ENCODE measurements at places on chromosomes 7 and 10.
A peak's percentile ranks its signal among the peaks of the same experiment; 100 is the strongest.

- no peak for DNase-seq
These were observed 387.1 kb downstream of the IPMK start for GRCh38 chr10:57880446-57881227.

- no peak for DNase-seq
These were observed 42.9 kb downstream of the USP6NL start for GRCh38 chr10:11568578-11568977.

GRCh38 chr10:5620223-5620721 is 46.1 kb downstream of the ASB13 start:
- no peak for DNase-seq

GRCh38 chr7:151306860-151307259 is 34.8 kb upstream of the NUB1 start:
- DNase-seq = no peak

DNA sequence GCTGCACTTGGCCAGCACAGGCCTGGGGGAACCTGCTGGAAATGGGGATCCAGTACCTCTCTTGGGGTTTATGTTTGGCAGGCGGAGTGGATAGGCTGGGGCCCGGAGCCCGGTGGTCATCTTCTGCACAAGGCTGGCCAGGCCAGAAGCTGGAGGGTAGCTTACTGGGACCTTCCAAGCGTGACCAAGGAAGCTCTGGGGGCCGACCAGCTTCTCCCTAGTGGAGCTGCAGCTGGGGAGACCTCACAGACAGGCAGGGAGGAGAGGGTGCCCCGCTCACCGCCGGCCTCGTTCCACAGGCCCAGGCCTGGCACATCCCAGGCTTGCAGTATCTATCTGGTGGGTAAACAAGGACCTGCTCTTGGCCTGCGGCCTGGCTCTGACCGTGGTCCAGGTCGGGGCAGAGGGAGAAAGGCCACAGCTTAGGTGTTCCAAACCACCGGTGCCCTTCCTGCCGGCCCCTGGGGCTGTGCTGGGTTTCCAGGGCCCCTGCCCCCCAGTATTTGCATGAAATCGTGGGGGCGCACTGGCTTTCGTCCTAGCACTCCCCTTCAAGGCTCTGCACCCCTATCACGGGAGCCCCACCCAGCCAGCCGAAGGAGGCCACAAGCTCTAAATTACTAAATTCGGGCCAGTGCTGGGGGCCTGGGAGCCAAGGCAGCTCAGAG is 1.5 kb upstream of the ELFN1 start:
- no peak for DNase-seq

DNA sequence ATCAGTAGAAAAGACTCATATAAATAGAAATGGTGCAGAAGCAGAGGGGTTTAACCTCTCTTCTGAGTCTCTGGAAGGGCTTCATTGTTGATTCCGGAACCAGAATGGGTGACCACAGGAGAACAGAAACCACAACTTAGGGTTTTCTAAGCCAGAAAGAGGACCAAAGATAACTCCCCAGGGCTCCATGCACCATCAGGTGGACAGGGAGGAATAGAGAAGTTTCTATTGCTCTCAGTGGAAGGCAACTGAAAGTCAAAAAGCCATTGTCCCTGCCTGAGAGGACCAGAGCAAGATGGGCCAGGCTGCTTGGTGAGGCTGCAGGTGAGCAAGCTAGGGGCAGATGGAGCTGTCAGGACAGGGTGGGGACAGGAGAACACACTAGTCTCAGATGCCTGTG is 14.6 kb upstream of the NPS start:
- DNase-seq = no peak

- DNase-seq = no peak
These were observed 185.4 kb downstream of the KMT2E start for GRCh38 chr7:105199386-105199785.

DNA sequence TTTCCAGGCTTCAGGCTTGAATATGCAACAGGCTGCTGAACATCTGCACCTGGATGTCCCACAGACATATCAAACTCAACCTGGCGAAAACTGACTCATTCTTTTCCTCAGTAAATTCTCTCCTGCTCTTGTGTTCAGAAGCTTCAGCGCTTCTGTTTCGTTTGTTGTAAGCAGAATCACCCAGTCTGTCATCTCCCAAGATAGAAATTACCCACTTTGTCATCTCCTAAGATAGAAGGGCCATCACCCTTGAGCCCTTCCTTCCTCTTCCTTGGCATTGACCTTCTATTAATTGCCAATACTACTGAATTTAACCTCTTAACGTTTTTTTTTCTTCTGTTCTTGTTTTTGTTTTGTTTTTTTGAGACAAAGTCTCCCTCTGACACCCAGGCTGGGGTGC is 59.7 kb downstream of the CPED1 start:
- DNase-seq = no peak

- no peak for DNase-seq
These were observed 22.7 kb downstream of the MKRN1 start for GRCh38 chr7:140456551-140457051.

GRCh38 chr10:31765541-31765940 is 163.1 kb downstream of the ARHGAP12 start:
- no peak for DNase-seq

- no peak for DNase-seq
These were observed 230.1 kb downstream of the TCERG1L start for GRCh38 chr10:131081376-131081775.

GRCh38 chr10:133183646-133184378 is 23.8 kb downstream of the KNDC1 start:
- no peak for DNase-seq

- DNase-seq = peak; percentile 52
These were observed 51.2 kb downstream of the KIF5B start for GRCh38 chr10:32005050-32005449.

DNA sequence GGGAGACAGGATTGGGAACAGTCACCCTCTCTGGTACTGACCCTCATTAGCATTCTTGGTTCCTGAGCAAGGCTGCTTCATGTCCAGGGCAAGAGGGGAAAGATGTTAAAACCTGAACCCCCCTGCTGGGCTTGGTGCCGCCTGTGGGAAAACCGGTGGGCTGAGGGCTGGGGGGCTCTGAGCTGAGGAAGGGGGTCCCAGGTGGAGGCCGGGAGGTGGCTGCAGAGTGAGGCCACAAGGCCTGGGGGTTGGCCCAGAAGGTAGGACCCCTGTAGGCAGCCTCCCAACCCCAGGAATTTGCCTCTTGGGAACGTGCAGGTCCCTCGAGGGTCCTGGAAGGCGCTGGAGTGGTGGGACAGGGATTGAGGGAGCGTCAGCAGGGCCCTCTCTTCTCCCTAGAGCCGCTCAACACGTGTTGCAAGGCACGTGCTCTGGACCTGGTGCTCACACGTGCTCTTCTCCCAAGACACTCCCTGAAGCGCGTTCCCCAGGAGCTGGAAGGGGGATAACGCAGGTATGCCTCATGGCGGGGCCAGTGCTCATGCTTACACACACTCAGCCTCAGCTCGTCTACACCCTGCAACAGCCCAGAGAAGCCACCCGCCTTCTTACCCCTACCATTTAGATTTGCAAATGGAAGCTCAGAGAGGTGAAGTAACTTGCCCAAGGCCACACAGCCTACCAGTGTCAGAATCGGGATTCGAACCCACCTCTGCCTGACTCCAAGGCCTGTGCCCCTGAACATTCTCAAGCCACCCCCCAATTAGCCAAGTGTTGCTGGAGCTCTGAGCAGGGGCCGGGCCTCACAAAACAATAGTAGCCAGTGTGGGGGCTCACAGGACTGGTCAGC is 64.4 kb downstream of the LHPP start:
- no peak for DNase-seq

DNA sequence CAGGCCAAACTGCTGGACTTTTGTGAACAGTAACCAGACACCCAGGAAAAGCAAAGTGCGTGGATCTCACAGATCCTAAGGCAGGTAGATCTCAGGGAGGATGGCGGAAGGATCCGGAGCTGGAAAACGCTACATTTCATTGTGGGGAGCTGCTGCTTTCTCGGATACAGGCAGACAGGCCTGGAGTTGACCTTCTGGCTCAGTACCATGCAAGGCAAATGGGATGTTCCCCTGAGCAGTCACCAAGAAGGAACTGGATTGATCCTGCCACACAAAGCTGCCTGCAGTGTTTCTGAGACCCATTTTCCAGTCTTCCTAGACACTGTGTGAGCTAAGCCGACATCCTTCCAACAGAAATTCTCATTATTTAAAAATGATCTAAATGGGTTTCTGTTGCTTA is 65.5 kb downstream of the ZRANB1 start:
- DNase-seq = no peak

- no peak for DNase-seq
These were observed 203.3 kb downstream of the ELFN1 start for GRCh38 chr7:1873421-1873820.

GRCh38 chr10:107232013-107232412 is 67.5 kb upstream of the SORCS1 start:
- DNase-seq = no peak

- DNase-seq = no peak
These were observed 157.2 kb downstream of the ARHGAP12 start for GRCh38 chr10:31771331-31771831.

DNA sequence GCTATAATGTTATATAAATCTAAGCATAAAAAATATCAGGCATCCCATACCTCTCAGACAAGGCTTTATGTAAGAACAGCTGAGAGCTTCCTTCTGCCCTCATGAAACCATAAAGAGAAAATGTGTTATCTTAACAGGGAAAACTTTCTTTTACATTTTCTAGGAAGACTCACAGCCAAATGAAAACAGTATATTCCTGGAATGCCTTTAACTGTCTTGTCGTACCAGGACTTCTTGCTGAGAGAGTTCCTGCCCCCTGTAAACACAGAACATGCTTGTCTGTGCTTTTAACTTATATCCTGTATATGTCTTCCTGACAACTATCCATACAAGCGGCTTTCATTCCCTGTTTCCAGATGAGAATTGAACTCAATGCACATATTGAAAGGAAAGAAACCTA is 64.8 kb upstream of the AHR start:
- no peak for DNase-seq

GRCh38 chr10:44897049-44897448 is 14.1 kb upstream of the TMEM72 start:
- no peak for DNase-seq

DNA sequence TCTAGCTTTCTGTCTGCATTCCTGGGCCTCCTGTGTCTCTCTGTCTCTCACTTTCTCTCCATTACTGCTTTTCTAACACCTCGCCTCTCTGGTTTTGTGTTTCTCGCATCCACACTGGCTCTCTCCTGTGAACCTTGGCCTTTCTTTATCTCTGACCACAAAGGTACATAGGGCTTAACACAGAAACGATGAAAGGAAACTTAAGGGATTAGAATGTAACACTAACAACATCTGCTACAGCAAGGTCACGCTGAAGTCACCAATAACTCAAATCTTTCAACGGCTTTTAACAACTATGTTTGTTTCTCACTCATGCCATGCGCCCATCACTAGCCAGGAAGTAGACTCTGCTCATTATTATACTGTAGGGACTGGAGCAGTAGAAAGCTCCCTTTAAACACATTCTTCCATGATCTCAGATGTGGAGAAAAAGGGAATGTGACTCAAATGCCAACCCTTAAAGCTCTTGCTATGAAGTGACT is 9.3 kb upstream of the OR6V1 start:
- peak; percentile 50 for DNase-seq

GRCh38 chr7:108004220-108005142 is 1.5 kb upstream of the LAMB1 start:
- peak; percentile 73 for DNase-seq

All from HuH-7 (cell line).